ENCODE measurements at places on chromosomes 3 and 15. TPM values are rescaled to one million over a fixed set of nuclear protein-coding genes. Genes with fewer than 3 reads are reported as not detected.

The CKMT1B gene
- 24.2 TPM for total RNA-seq

The RTP3 gene
- 0.07 TPM for total RNA-seq

The GOLGA8T gene
- total RNA-seq, result 1.1 TPM

The HTR3E gene
- not detected for total RNA-seq

The DUOX2 gene
- not detected for total RNA-seq

The FBXO40 gene
- total RNA-seq, result under 0.01 TPM

The COL8A1 gene
- 1.2 TPM for total RNA-seq

The PDIA5 gene
- total RNA-seq, result 31.7 TPM

The SERINC4 gene
- total RNA-seq, result 0.38 TPM

All from H7 (cell line).